ENCODE measurements at places on chromosomes 2 and 18.

DNA sequence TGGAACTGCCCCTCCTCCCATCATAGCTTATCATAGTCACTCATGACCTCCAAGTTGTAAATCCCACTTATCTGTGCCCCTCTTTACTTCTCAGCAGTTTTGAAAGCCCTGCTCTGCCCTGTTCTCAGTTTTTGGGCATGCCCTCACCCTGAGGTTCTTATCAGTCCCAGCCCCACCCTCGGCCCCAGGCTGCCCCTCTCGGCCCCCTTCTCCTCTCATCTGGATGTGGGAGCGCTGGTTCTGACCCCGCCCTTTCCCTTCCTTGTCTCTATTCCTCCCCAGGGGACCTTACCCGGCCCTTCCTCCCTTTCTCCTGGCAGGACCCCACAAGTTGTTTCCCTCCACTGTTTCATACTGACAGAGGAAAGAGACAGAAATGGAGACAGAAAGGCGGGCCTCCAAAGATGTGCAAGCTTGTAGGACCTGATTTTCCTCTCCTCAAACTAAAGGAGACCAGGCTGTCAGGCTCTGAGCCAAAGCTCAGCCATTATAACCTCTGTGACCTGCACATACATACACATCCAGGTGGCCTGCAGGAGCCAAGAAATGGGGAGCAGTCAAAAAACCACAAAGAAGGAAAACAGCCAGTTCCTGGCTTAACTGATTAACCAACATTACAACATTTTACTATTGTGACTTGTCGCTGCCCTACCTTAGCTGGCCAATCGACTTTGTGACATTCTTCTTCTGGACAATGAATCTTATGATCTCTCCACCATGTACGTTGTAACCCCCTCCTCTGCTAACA, 171.0 kb upstream of the HS6ST1 start:
- no peak for DNase-seq

DNA sequence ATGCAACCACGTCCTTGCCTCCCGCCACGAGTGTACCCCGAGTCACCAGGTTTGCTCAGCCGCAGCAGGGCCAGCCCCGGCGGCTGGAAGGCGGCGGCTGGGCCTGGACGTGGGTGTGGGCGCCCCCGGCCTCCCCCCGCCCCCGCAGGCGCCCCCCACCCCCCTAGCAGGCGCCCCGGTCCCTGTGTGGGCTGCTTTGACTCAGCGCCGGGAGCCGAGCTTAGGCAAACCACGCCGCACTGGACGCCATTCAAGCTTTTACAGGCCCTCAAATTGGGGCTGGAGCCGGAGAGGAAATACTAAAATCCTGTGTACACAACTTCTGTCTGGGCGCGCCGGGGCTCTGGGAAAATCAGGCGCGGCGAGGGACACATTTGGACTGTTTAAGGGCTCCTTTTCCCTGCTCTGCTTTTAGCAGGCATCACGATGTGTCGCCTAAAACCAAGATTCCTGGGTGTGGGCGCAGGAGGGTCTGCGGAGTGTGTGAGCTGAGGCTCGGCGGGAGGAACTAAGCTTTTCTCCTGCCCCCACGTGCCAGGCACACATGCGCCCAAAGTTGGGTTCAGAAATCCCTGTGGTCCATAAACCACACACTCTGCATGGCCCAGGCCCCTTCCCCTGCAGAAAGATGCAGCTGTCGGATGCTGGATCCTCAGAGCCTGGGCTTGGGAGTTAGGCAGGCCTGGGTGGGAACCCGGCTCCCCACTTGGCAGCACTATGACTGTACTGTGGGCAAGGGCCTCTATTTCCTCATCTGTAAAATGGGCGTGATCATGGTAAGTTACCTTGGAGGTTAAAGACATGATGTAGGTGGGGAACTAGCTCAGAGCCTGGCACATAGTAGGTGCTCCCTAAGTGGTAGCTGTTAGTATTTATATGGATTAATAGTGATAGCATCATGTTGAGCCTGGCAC, 57.6 kb downstream of the ATOH8 start:
- no peak for DNase-seq

DNA sequence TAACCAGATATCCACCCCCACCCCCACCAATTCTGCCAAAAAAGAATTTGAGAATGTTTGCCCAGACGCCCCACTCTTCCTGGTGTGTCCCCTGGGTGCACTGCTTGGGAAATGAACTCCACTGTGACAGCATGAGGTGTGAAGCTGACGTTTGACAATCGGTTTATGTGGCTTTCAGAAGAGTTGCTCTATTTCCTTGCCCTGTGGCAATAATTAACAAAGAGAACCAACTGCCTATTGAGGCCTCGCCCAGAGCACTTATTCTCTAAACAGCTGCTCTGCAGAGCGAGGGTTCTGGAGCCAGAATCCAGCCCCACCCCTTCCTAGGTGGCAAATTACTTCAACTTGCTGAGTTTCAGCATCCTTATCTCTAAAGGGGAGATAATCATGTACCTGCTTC, 115.8 kb upstream of the SIX3 start:
- DNase-seq = no peak

GRCh38 chr2:49940626-49941025, 786.3 kb upstream of the FSHR start:
- no peak for DNase-seq

GRCh38 chr2:223820549-223820948, 16.8 kb downstream of the AP1S3 start:
- DNase-seq = no peak

DNA sequence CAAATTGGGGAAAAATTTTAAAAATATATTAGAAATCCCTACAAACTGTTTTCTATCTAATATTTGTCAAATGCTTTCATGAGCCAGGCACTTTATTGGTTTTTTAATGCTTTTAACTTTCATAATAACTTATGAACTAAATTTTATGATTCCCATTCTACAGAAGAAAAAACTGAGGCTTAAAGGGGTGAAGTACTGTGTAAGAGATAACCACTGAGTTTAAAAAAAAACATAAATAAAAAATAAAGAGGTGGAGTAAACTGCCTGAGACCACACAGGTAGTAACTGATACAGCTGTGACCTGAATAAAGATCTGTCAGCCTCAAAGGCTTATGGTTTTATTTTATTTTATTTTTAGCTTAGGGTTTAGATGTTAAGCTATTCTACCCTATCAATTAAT, 24.7 kb downstream of the PNPT1 start:
- DNase-seq = no peak

- DNase-seq = no peak
Measured at GRCh38 chr2:27884601-27885000, 5.6 kb downstream of the RBKS start.

GRCh38 chr2:134161170-134161547, 92.7 kb upstream of the MGAT5 start:
- no peak for DNase-seq

- DNase-seq = no peak
Measured at GRCh38 chr2:72111061-72111460, 36.6 kb downstream of the CYP26B1 start.

DNA sequence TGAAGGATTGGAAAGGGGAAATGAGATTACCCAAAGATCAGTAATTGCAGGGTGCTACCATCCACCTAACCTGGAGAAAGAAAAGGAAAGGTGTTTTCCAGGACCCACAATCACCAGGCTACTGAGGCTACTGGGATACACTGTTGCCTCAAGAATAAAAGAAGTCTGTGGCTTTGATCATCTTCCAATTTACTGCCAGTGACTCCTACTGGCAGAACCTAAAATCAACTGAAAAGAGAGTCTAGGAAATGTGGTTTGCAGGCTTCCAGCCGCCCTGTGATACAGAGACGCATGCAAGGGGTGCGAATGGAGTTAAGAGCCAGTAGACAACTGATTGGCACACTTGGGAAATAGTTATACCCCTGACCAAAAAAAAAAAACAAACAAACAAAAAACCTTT, 16.6 kb upstream of the TTL start:
- no peak for DNase-seq

GRCh38 chr18:56258178-56258577, 380.2 kb downstream of the TXNL1 start:
- no peak for DNase-seq

GRCh38 chr2:173934895-173935294, 30.3 kb downstream of the SP3 start:
- DNase-seq = no peak

DNA sequence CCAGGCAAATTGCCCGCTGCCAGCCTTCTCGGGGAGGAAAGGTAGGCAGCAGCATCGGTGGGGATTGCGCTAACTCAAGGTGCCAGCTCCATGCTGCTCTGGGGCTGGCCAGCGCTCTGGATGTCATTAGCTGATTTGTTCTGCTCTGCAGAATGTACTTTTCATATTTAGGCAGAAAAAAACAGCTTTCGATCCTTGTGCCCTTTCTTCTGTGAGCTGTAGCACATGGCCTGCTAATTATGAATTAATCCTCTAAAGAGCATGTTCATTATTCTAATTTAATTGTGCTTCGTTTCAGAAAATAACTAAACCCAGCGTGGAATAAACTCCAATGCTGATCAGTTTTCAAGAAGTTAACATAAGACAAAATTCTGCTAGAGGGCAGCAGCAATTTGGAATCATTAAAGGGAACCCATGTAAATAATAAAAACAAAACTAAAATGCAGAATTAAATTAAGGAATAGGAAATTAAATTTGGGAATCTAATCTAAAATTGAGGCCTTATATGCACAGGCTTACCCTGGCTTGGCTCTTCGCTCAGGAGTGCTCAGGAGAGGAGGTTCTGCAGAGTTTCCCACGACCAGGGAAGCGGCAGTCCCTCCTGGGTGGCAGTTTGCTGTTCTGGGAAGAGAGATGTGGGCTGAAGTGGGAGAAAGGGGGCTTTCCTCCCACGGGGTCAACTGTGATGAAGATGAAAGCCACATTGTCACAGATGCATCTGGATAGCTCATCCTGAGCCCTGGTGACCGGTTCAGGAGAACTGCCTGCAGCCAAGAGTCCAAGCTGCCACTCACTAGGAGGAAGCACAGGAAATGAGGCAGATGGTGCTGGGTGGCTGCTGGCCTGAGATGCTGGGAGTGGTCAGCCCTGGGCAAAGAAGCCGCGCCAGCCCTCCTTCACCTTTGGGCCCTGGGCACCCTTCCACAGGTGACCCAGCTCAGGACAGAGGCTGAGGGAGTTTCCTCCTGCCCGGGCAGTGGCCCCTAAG, 93.2 kb upstream of the PKDCC start:
- DNase-seq = no peak

GRCh38 chr2:235439959-235440662, 53.7 kb upstream of the AGAP1 start:
- no peak for DNase-seq

GRCh38 chr2:84879584-84880394, 1.1 kb downstream of the TRABD2A start:
- DNase-seq = no peak

GRCh38 chr2:9741110-9741509, 102.2 kb upstream of the TAF1B start:
- DNase-seq = no peak

DNA sequence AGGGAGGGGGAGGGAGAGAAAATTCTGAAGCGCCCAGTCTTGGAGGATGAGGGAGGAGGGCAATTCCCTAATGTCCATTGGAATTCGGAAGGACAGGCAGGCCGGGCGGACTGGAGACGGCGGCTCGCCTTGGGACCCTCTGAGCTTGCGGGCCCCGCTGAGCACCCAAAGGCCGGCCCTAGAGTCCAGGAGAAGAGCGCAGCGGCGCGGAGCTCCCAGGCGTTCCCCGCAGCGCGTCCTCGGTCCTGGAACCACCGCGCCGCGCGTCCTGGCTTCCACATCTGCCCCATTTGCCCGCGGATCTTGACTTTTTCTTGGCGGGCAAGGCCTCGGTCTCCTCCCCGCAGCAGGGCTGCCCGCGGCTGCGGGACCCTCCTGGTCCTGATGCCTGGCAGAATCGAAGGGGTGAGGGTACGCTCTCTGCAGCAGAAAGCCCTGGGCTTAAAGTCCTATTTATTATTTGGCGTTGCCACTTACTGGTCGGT, 675 bp upstream of the MLPH start:
- DNase-seq = no peak

- DNase-seq = peak; percentile 5
Measured at GRCh38 chr18:32669549-32670165, 103.2 kb downstream of the KLHL14 start.

GRCh38 chr2:79446313-79446712, 66.5 kb upstream of the CTNNA2 start:
- no peak for DNase-seq

DNA sequence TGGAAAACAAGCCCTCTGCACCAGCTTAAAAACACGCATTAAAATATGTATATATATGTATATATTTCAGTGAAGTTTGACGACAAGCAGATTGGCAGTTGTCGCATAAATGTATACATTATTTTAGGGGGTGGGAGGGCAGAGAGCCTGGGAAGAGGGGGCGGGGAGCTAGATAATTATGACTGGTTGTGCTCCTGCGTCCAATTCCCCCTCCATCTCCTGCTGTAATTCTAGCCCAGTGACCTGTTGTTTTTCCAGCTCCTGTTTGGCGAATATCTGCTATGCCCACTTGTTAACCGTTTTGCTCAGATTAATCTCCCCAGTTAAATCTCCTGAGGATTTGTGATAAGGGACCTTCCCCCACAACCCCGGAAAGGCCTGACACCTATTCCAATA, 656 bp downstream of the UNC80 start:
- no peak for DNase-seq

GRCh38 chr2:111975053-111975552, 76.7 kb downstream of the MERTK start:
- DNase-seq = no peak

GRCh38 chr2:54239427-54239826, 16.6 kb downstream of the TSPYL6 start:
- DNase-seq = no peak

DNA sequence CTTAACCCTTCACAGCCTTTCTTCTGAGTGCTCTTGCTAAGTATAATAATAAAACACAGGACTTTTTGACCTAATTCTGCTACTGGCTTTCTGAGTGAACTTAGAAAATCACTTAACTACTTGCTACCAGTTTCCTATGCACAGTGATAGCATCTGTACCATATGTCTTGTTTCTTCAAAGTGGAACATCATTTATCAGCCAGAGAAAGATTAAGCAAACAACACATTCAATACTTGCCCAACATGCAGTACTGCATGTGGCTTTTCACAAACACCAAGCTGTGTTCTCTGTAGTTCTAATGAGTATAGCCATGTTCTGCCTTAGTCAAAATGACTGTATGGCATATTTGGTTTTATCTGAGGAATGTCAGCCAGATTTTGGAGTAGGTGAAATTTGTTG, 1286.6 kb upstream of the ZEB2 start:
- no peak for DNase-seq

GRCh38 chr2:240349133-240350005, 86.1 kb upstream of the GPC1 start:
- no peak for DNase-seq

All from erythroblast (primary cell).